Effector CD4-positive, alpha-beta T cell (primary cell): ENCODE measurements at places on chromosomes 5 and 9.

DNA sequence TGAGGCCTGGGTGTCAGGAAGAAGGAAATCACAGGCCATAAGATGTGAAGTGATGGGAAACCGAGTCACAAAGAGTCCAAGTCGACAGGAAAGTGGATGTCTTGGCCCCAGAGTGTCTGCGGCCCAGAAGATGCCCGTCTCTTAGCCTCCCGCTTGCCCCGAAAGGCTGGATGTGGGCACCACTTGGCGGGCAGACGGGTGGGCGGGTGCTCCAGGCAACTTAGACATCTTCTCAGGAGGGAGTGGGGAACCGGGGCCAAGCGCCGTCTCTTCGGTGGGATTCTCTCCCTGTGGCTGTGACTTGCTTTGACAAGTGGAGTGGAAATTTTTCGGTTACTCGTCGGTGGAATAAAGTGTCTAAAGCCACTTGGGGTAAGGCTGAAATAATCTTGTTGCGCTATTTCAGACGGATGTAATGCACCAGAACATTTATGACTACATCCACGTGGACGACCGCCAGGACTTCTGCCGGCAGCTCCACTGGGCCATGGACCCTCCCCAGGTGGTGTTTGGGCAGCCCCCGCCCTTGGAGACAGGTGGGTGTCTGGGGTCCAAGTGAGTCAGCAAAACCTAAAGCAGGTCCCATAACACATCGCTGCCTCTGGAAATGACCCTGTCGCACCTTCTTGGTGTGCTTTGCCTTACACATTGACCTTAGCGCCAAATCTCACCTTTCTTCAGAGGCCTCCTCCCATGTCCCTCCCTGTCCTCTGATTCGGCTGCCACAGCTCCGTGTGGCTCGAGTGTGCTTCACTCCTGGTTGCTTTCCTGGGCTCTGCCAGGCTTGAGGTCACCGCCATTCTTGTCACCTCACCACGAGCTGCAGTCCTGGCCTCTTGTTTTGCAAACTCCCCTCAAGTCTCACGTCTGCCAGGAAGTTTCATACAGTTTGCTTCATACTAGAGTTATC is 20.4 kb upstream of the EXOC3 start:
- no peak for DNase-seq

- no peak for DNase-seq
Observed at GRCh38 chr5:138439477-138440158, 761 bp downstream of the REEP2 start.

GRCh38 chr5:133709209-133709725 is 96.9 kb upstream of the FSTL4 start:
- no peak for DNase-seq

GRCh38 chr9:91960367-91960766 is 10.3 kb upstream of the ROR2 start:
- no peak for DNase-seq

GRCh38 chr9:135815830-135816650 is 91.3 kb downstream of the CAMSAP1 start:
- DNase-seq = no peak

- no peak for DNase-seq
Observed at GRCh38 chr9:91198405-91198804, 163.3 kb downstream of the AUH start.

GRCh38 chr5:59522201-59522831 is 371.2 kb downstream of the PDE4D start:
- DNase-seq = no peak

GRCh38 chr5:16791036-16791705 is 144.9 kb downstream of the MYO10 start:
- no peak for DNase-seq
